ENCODE measurements at places on chromosomes 5 and 9.

GRCh38 chr5:108124596-108124995, 257.3 kb downstream of the FBXL17 start:
- DNase-seq, result no peak

GRCh38 chr5:19928562-19929421, 59.2 kb downstream of the CDH18 start:
- no peak for DNase-seq

- DNase-seq, result no peak
These were observed 33.1 kb upstream of the NTRK2 start for GRCh38 chr9:84636436-84636835.

- no peak for DNase-seq
These were observed 141.2 kb upstream of the ASTN2 start for GRCh38 chr9:117555964-117556629.

DNA sequence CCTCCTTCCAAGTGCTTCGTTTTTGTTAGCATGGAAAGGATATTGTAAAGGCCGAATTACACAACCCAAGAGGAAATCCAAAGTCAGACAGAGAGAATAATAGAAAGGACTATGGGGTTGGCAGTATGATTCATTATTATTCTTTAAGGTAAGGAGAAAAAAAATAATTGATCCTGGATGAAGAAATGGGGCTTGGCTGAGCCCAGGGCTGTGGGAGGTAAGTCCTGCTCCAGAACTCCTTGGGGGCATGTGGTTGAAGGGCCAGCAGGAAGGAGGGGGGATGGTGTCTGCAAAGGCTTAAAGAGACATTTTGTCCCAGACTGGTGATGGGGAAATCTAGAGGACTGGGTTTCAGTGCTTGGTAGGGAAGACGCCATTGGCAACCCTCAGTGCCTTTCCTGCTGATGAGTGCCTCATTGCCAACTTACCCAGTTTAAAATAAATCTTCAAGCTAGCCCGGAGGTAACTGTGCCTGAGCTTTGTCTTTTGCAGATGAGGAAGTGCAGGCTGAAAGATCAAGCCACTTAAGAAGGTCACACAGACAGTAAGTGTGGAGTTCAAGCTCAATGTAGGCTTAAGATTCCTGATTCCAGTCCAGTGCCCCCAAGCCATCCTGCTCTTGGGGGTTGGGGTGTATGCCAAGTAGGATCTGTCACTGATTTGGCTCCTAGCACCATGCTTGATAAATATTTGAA, 30.2 kb downstream of the FOXI1 start:
- no peak for DNase-seq

- no peak for DNase-seq
These were observed 16.7 kb downstream of the PRLR start for GRCh38 chr5:35213608-35214007.

DNA sequence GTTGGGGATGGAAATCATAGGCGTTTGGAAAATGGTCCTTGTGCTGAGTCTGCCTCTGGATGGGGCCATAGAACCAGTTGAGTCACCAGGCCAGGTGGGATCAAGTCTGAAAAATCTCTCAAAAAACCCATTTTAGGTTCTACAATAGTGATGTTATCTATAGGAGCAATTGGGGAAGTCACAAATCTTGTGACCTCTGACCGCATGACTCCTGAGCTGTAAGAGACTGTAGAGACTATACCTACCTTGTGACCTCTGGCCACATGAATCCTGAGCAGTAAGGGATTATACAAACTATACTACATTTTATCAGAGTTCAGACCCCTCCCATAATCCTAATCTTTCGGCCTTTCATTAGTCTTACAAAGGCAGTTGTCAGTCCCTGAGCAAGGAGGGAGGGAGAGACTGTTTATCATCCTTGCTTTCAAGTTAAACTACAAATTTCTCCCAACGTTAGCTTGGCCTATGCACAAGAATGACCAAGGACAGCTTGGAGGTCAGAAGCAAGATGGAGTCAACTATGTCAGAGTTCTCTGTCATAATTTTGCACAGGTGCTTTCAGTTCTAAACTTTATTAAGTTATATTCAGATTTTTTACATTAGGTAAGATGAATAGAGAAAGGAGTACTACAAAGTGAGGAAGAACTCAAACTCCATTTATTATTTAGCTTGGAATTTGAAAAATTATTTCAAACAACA, 11.5 kb upstream of the JMY start:
- DNase-seq, result no peak

- DNase-seq, result no peak
These were observed 39.7 kb upstream of the SLC25A51 start for GRCh38 chr9:37943345-37944265.

- DNase-seq, result no peak
These were observed at the start of gene SEPTIN8 for GRCh38 chr5:132777209-132778069. Gene SEPTIN8, minus strand, starts transcription at chr5:132777239. Its CDS starts 102 bp downstream, at chr5:132777137.

- DNase-seq, result no peak
These were observed 267.4 kb downstream of the CHSY3 start for GRCh38 chr5:130171699-130172098.

DNA sequence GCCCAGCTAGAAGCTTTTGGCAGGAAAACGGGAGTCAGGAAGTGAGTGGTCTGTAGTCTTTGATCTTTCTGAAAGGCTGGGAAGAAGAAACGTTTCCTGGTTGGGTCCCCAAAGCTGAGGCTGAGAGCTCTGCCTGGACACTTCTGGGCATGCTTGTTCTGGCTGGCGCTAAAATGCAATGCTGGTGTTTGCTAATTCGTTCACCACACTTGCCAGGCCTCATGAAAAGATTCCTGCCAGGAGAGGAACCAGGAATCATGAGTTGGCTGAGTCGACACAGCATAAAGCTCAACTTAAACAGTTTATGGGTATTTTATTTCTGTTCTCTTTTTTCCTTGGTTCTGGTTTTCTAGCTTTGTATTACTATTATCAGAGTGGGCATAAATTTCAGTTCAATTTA, 10.7 kb upstream of the PTGR1 start:
- no peak for DNase-seq

- no peak for DNase-seq
These were observed 31.6 kb downstream of the ADRA1B start for GRCh38 chr5:159947708-159948358.

GRCh38 chr5:66149950-66150349, 5.8 kb downstream of the SREK1 start:
- no peak for DNase-seq

DNA sequence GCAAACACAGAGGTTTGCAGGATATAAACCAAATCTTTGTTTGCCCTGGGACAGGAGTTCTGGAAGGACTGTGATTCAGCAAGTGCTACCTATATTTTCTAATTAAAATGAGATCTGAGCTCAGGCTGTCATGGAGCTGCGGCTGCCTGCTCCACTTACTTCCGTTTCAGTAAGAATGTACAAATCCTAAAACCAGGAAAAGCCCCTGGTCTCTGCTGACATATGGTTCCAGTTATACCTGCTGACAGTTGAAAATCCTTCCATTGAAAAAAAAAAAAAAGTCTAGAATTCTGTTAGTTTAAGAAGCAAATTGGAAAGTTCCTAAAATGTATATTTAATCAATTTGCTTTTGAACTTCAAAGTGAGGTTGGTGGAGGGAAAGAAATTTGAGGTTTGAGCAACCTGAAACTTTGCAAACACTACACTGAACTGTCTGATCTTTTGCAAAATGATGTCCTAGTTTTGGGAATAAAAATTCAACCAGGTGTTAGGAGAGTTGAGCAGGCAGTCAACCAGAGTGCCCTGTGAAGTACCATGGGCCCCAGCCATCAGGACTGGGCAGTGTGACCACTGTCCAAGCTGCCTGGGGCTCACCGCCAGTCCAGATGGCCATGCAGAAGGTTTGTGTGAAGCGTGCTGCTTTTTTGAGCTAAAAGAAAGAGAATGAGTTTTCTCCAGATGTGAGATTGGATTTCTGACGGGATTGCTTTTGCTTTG, 50.6 kb downstream of the SHB start:
- no peak for DNase-seq

- DNase-seq, result no peak
These were observed 656.3 kb upstream of the ZNF608 start for GRCh38 chr5:125402787-125403186.

DNA sequence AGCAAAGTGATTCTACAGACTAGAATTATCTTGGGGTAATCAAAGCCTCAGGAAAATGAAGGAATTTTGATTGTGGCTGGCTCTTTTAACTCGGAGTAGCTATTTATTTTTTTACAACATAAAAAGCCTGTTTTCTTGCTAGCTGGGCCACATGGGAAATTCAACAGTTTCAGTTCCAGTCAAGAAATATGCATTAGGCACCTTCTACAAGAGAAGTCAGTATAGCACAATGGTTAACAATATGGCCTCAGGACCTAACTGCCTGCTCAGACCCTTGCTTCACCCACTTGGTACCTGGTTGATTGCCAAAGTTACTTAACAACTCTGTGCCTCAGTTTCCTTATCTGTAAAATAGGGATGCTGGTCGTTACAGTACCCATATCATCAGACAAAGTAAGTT, 586.2 kb downstream of the ZNF608 start:
- DNase-seq, result no peak

DNA sequence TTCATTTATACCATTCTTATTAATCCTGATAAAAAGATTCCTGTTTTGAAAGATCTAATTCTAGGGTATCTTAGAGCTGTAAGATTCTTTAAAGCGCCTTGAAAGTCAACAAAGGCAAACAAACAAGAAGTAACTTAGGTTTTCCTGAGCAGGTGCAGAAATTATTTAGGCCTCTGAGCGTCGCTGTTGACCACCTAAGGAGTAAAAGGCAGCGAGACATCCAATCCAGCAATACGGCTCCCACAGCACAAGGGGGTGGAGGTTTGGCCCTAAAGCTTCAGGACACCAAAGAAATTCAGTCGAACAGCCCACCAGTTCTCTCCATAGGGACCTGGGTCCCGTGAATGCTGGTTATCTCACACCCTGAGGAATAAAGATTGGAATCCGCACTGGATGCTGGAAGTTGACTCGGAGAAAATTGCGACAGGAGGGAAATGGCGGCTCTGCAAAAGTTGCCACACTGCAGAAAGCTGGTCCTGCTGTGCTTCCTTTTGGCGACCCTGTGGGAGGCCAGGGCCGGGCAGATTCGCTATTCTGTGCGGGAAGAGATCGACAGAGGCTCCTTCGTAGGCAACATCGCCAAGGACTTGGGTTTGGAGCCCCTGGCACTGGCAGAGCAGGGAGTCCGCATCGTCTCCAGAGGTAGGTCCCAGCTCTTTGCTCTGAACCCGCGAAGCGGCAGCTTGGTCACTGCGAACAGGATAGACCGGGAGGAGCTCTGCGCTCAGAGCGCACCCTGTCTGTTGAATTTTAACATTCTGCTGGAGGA, at the start of gene PCDHGA2:
Gene PCDHGA2, plus strand, starts transcription at position 223 of the 769 bp plus-strand sequence.
- no peak for DNase-seq

- no peak for DNase-seq
These were observed 608.3 kb upstream of the NUDT12 start for GRCh38 chr5:104170926-104171325.

- no peak for DNase-seq
These were observed 12.8 kb upstream of the PITX1 start for GRCh38 chr5:135046661-135047346.

- no peak for DNase-seq
These were observed 89.2 kb upstream of the PTCH1 start for GRCh38 chr9:95605816-95606488.

DNA sequence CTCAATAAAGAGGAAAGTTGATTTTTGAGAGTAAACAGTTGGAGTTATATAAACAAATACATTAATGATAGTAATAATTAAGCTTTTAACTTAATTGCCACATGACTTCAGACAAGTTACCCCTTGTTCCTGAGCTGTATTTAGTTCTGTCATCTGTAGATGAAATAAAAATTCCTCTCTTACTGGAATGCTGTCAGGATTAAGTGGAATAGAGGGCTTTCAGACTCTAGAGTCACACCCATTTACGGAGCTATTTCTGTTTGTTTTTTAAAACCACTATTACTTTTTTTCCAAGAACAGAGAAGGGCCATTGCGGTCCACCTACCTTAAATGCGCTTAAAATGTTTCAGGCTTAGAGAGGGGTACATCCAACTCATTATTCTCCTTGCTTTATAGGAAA, 170.6 kb downstream of the CHSY3 start:
- no peak for DNase-seq

- DNase-seq, result no peak
These were observed 105.9 kb downstream of the KCNN2 start for GRCh38 chr5:114467729-114468128.

- DNase-seq, result no peak
These were observed 292.1 kb upstream of the RORB start for GRCh38 chr9:74205056-74205455.

DNA sequence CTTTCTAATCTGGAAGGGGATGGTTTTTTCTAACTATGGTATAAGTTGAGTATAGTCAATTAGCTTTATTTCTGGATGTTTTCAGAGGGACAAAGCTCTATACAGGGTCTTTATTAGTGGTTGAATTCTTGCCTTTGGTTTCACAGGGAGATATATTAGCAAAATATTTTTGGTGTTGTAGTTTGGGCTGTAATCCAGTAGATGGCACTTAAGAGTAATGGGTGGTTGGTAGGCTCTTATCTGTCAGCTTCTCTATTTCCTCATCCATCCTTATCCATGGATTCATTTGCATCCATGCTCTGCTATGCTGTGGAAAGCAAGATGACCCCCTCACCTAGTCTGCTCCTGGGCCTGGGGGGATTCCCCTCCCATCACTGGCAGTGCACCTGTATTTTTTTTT, 363.6 kb upstream of the CYLC2 start:
- DNase-seq, result no peak

DNA sequence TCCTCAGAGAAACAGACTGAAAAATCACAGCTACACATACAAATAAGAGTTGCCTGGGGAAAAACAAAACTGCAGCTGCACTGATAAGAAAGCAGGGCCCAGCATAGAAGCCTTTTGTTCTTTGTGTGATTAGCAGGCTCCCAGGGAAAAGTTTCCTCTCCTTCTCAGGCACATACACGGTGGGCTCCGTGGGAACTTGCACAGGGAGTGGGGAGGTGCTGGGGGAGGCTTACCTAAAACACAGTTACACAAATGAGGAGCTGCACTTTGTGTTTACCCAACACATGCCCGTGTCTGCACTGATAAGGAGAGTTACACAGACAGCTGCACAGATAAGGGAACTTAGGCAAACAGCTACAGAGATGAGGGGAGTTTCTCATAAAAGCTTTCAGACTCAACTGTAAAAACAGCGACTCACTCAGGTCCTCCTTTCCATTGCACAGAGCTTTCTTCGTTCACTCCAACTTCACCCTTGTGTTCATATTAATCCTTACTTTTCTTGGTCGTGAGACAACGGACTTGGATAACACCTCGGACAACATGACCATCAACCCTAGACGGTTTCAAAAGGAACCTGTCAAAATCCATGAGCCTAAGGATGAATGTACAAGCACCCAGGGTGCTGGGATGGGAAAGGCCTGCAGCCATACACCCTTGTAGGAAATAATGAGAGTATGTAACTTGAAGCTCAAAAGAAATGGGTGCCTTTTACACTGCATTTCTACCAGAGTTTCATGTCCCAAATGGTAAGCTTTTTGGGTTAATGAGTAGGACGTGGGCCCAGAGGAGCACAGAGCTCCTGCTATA, 50.8 kb downstream of the SERINC5 start:
- DNase-seq, result no peak

- no peak for DNase-seq
These were observed 271.5 kb downstream of the ADGRV1 start for GRCh38 chr5:90830058-90830457.
